Type B pancreatic cell (in vitro differentiated cells): ENCODE measurements at places on chromosomes 4 and X. TPM values are rescaled to one million over a fixed set of nuclear protein-coding genes. Genes with fewer than 3 reads are reported as not detected.

DNA sequence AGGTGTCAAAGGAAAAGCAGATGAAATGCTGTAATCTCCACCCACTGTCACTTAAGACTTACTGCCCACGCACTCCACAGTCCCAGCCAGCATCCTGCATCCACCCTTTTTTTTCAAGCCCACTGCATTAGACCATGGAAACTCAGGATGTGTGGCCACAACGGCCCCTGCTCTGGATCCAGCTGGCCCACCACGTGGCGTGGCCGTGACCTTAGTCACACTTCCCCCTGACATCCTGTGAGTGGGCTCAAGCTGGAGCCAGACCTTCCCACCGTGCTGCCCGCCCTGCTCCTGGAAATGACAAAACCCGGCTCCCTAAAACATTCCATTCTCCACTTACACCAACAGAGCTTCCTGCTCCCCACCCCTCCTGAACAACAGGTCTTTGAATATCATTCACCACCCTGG lies 588.3 kb upstream of the DIPK2B start:
- DNase-seq: no peak
- peaks cover 22% of the 10 kb centered on the region for H3K36me3 ChIP-seq
- H3K27me3 ChIP-seq: no peaks in the 10 kb centered on the region
- no peak overlapping the region for H3K4me3 ChIP-seq
- no peaks in the 10 kb centered on the region for H3K4me1 ChIP-seq

DNA sequence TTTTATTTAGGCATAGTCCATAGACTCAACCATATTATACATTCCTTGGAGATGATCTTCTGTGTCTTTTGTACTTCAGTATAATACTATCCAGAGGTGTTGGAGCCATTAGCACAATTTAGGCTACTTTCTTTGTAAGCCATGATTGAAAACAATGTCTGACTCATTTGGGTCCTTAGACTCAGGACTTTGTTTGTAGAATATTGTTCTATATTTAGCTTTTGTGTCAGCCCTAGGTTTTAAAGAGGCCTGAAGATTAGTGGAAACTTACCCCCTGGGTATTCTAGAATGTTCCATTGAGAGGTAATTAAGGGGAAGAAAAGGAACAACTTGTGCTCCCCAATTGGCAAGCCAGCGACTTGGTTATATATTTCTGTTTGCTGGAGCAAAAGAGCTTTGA lies 145.2 kb upstream of the SCML1 start:
- H3K27ac ChIP-seq: no peak overlapping the region
- H3K4me1 ChIP-seq: peaks cover 35% of the 10 kb centered on the region
- no peak for DNase-seq
- H3K36me3 ChIP-seq: peaks cover 10% of the 10 kb centered on the region
- H3K4me3 ChIP-seq: no peak overlapping the region

DNA sequence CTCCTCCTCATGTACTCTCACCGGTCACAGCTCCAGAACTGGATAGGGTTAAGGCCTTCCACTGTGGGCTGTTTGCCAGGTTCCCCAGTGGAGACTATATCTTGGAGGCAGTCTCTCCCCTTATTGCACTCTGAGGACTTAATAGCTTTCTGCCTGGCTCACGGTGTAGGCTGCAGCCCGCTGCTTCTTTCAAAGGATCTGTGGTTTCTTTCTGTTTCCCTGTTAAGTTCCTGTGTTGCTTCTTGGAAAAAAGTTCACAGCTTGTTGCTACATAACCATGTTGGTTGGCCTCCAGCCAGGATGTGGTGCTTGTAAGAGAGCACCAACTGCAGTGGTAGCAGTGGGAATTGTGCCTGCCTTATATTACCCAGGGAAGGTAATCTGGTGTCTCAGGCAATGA lies 24.9 kb upstream of the ZDHHC15 start:
- DNase-seq: no peak
- H3K4me1 ChIP-seq: no peaks in the 10 kb centered on the region
- no peaks in the 10 kb centered on the region for H3K36me3 ChIP-seq
- no peak overlapping the region for H3K27ac ChIP-seq
- no peak overlapping the region for H3K4me3 ChIP-seq
- H3K27me3 ChIP-seq: no peaks in the 10 kb centered on the region

- H3K27ac ChIP-seq: peak overlapping the region; percentile 27
- H3K4me3 ChIP-seq: no peak overlapping the region
- H3K27me3 ChIP-seq: no peaks in the 10 kb centered on the region
- H3K36me3 ChIP-seq: peaks cover 21% of the 10 kb centered on the region
These were observed 48.8 kb downstream of the HS6ST2 start for GRCh38 chrX:132909643-132910042.

DNA sequence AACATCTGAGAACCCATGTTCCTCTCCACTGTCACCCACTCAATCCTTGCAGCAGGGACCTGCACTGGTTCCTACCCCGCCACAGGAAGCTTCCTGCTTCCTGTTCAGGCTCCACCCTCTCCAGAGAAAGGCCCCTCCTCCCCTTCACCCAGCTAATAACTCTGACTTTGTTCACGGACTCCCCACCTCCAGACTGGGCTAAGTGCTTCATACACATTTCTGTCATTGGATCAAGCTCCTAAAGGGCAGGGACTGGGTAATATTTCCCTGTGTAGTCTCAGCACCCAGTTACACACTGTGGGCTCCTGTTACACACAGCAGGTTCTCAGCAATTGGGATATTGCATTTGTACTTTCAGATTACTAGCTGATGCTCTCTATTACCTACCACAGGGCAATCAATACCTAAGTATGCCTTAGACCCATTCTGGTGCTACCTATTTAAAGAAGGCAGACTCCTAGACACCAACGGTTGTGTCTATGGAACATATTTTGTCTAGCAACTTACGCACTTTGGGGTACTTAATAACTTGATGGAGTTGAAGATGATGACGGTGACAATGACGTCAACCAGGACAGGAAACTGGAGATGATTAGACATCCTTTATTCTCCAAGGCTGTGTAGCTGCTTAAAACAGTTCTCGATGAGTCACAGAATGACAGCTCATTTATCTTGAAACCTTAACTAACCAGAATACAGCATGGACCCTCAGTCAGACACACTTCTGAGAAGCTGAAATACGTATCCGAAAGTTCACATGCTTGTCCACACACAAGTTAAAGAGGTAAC lies 58.1 kb downstream of the MAML3 start:
- H3K4me1 ChIP-seq: peaks cover 73% of the 10 kb centered on the region
- peaks cover 9% of the 10 kb centered on the region for H3K36me3 ChIP-seq
- H3K27ac ChIP-seq: peak overlapping the region; percentile 76
- no peak for DNase-seq
- H3K4me3 ChIP-seq: peak overlapping the region; percentile 38

- H3K4me1 ChIP-seq: no peaks in the 10 kb centered on the region
- DNase-seq: no peak
- H3K4me3 ChIP-seq: no peak overlapping the region
- no peak overlapping the region for H3K27ac ChIP-seq
- no peaks in the 10 kb centered on the region for H3K27me3 ChIP-seq
- no peaks in the 10 kb centered on the region for H3K36me3 ChIP-seq
These were observed 73.9 kb downstream of the RTL5 start for GRCh38 chrX:72057849-72058248.

The KCNE5 gene
- 1.7 and 2.7 TPM in 2 replicates for total RNA-seq
